Stimulated activated CD4-positive, alpha-beta T cell treated with anti-CD3 and anti-CD28 coated beads, Interleukin-2, amount 100 ng/mL, for 48 hours (primary cell): ENCODE measurements at places on chromosomes 4 and X.

GRCh38 chr4:83276299-83277040 lies 8.1 kb downstream of the COQ2 start:
- no peak for DNase-seq

GRCh38 chrX:53594354-53594753 lies 92.2 kb downstream of the HUWE1 start:
- no peak for DNase-seq

GRCh38 chrX:2888309-2888708 lies 40.8 kb downstream of the ARSD start:
- no peak for DNase-seq

DNA sequence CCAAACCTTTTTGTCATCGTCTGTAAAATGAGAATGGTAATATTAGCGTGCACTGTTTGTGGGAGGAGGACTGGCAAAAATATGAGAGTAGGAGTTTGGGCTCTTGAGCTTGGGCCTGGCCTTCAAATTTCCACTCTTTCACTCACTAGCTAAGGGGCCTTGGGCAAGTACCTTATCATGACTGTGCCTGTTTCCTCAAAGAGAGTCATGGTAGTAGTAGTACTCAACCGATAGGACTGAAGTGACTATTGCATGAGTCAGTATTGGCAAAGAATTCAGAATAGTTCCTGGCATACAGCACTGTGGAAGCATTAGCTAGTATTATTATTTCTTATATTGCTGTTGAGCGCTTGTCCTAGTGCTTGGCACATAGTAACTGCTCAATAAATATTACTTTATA lies 16.0 kb upstream of the RBM3 start:
- no peak for DNase-seq

GRCh38 chr4:94332983-94333590 lies 9.5 kb downstream of the HPGDS start:
- no peak for DNase-seq

DNA sequence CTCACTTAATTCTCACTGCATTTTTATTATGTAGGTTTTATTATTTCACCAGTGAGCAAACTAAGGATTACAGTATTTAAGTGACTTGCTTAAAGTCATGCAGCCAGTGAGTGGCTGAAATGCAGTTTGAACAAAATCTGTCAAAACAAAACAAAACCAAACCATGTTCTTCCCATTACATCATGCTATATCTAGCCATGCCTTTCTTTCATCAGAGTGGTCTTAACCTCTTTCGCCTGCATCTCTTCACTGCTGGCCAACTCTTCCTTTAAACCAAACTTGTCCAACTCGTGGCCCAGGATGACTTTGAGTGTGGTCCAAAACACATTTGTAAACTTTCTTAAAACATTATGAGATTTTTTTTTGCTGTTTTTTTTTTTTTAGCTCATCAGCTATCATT lies 223.2 kb downstream of the PCDH7 start:
- DNase-seq: no peak

GRCh38 chr4:26131711-26132110 lies 189.1 kb upstream of the RBPJ start:
- DNase-seq: no peak

GRCh38 chrX:13685126-13685763 lies 3.7 kb upstream of the RAB9A start:
- no peak for DNase-seq

GRCh38 chr4:56976837-56977320 lies 527 bp downstream of the NOA1 start:
- DNase-seq: peak; percentile 33

- DNase-seq: no peak
These were observed 31.5 kb downstream of the GPR174 start for GRCh38 chrX:79176028-79176427.

DNA sequence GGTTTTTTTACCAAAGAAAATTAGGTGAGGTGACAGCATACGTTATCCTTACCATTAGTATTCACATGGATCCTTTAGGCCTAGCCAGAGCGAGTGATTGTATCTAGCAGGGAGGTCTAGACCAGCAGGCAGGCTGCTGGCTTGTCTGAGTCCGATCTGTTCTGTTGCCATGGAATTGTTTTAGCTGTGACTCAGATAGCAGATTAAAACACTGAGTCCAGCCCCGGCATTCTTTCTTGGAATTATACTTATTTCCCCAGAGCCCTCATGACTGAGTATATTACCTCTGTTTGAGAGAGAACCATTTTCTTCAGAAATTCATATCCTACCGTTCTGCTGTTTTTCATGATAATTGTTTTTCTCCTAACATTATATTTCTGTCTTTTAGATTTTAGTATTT lies 37.4 kb downstream of the OCRL start:
- no peak for DNase-seq

DNA sequence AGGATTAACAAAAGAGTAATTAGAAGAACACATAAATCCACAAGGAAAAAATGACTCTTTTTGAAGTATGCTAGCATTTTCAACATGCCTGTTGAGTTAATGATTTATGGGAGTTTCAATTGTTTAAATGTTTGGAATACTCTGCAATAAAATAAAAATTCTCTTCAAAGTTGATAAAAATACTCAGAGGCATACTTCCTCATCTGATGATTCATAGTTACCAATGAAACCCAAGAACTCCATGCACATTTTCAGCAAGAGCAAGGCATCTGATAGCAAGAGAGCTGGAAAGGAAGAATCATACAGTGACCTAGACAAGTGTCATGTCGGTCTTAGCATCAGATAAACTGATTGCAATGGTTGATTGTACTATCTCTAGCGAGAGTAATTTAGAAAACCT lies 443.7 kb upstream of the ATOH1 start:
- DNase-seq: no peak

DNA sequence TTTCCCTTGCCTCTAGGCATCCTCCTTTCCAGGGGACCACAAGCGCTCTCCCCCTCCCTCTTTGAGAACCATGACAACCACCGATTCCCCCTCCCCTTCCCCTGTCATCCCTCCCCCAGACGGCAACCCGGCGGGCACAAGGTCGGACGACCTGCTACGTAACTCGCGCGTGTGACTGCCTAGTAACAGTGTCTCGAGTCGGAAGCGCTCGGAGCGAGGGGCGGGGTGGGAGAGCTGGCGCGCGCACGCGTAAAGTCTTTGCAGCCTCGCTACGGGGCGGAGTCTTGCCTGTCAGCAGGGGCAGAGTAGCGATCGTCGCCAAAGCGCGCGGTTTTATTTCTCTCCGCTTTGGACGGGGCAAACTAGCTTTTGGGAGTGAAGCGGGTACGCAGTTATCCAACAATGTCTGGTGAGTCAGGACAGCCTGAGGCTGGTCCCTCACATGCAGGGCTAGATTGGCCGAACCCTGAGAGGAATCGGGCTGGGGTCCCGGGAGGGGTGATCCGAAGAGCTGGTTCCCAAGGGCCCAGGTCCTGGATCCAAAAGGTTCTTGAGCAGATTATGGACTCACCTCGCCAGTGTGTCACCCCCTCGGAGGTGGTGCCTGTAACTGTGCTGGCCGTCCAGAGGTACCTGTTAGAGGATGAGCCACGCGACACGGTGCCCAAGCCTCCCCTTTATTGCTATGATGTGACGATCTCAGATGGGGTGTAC lies at the start of gene RADX:
Gene RADX (plus strand): TSS at position 300 of the 714 bp plus-strand sequence. CDS start 103 bp downstream, at position 403.
- peak; percentile 67 for DNase-seq

- DNase-seq: no peak
These were observed 172.9 kb downstream of the DCLK2 start for GRCh38 chr4:150250998-150251651.

DNA sequence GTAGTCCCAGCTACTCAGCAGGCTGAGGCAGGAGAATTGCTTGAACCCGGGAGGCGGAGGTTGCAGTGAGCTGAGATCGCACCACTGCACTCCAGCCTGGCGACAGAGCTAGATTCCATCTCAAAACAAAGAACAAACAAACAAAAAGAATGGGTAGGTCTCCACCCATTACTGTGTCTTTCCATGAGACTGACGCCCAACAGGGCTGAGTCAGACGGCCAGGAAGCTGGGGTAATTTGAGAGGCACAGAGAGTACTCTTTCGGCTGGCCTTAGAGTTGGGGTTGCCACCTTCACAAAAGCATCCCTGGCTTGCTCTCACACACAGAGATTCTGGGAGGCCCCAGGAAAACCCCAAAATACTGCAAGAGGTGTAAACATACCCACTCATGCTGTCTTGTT lies 72.0 kb upstream of the DHRSX start:
- DNase-seq: no peak

GRCh38 chrX:119647552-119648420 lies 41.6 kb upstream of the NKRF start:
- peak; percentile 54 for DNase-seq

DNA sequence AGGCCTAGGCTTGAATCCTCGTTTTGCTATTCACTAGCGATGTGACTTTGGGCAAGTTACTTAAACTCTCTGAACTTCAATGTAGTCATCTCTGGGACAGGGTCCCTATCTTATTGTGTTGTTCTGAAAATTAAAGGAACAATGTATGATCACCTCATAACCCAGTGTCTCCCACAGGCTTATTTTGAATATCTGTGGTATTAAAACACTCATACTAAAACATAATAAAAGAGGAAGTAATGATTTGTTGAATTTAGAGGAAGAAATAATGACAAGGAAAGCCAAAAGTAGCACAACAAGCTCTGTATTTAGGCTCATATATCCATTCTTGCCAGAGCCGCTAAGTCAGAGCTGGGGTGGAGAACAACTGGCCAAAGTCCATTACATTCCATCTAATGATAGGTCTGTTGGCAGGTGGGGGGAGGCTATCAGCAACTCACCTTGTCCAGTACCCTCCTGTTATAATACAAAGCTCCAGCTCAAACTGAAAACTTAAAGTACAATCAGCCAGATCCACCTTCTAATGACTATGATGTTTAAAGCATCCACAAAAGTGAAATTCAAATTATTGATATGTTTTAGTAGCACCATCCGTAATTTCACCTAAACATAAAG lies 64.5 kb upstream of the LSM6 start:
- DNase-seq: no peak

GRCh38 chrX:47176101-47176740 lies 17.4 kb upstream of the UBA1 start:
- DNase-seq: no peak

DNA sequence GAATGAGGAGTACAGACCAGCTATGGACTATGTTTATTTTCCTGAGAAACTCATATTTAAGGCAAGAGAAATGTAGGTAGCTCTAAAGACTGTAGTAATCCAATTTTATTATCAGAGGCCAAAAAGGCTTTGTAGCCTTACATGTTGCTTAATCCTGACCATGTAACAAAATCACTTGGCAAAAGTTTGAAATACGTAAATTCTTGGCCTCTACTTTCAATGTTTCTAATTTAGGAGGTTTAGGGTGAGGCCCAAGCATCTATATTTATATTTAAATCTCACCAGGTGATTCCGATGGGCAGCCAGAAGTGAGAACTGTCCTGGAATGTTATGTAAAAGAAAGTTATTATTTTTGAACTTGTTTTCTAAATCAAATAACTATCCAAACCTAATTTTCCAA lies 289.7 kb downstream of the IL1RAPL1 start:
- no peak for DNase-seq

GRCh38 chr4:98521486-98521885 lies 136.9 kb downstream of the TSPAN5 start:
- no peak for DNase-seq

- no peak for DNase-seq
These were observed 48.5 kb downstream of the PRPS1 start for GRCh38 chrX:107676559-107677378.

DNA sequence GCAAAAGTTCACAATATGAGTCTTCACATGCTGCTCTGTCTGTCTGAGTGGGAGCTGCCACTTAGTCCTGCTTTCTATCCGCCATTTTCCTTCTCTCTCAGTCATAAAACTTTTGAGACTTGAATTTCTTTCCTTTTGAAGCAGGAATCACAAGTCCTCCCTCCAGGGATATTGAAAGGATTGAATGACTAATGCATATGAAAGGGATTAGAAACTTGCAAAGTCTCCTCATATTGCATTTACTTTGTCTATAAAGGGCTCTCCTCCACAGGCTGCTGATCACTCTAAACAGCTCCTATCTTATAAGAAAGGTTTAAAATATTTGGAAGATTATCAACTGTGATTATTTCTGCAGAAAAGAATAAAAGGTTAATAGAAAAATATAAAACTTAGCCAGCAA lies 879.1 kb downstream of the ARAP2 start:
- no peak for DNase-seq

DNA sequence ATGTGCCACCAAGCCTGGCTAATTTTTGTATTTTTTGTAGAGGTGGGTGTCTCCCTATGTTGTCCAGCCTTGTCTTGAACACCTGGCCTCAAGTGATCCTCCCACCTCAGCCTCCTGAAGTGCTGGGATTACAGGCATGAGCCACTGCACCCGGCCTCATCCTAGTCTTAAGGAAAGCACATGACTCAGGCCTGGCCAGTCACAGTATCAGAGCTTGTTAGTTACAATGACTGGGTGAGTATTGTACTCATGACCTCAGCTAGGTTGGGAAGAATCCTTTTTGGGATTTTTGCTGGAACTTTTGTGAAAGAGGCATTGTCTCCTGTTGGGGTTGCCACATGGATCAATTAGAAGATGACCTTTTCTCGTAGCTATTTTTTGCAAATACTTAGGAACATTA lies 292.8 kb downstream of the RAPGEF2 start:
- no peak for DNase-seq

DNA sequence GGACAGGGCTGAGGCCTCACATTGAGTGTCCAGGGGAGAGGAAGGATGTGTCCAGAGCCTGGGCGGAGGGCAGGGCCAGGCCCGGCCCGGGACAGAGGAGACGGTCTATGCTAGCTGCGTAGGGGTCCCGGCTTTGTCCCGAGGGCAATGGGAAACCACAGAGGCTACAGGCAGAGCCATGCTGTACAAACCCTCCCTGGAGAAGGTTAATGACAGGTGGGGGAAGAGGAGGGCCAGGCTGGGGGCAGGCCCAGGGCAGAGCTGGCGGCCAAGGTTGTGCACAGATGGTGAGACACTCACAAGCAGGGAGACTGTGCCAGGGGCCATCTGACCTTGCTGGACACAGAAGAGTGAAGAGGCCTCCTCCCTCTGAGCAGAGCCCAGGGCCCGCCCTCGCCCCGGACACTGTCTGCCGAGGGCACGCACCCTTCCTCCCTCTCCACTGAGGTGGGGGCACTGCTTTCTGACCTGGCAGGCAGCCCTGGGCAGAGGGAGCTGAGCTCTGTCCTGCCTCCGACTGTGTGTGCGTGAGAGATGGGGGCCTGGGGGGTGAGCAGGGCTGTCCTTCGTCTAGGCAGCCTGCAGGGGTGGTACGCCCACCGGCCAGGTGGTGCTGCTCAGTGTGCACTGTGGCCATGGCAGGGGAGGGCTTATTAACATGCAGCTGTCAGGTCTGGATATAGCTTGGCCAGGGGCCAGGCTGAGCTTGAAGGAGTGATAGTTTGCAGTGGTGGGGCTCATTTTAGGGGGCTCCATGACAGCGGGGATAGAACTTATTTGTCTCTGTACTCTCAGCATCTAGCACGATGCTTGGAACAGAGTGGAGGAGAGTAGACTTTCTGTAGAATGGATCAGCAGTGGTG lies 75.7 kb upstream of the LRPAP1 start:
- DNase-seq: no peak

DNA sequence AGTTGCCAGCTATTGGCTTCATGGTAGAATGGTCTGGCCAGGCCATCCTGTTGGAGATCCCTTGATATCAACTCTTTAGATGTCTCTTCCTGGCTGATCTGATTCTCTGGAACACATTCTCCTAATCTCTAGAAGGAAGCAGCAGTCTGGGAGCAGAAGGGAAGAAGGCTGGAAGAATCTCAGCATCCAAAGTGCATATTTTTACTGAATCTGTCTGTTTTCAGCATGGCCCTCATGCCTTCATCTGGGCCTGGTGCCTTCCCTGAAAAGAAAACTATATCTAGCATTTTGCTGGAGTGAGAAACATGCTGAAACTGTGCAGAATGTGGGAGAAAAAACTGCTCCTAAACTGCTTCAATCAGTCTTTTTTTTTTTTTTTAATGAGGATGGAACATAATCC lies 148.7 kb downstream of the REPS2 start:
- no peak for DNase-seq
